ENCODE measurements at places on chromosomes 11 and 22.

DNA sequence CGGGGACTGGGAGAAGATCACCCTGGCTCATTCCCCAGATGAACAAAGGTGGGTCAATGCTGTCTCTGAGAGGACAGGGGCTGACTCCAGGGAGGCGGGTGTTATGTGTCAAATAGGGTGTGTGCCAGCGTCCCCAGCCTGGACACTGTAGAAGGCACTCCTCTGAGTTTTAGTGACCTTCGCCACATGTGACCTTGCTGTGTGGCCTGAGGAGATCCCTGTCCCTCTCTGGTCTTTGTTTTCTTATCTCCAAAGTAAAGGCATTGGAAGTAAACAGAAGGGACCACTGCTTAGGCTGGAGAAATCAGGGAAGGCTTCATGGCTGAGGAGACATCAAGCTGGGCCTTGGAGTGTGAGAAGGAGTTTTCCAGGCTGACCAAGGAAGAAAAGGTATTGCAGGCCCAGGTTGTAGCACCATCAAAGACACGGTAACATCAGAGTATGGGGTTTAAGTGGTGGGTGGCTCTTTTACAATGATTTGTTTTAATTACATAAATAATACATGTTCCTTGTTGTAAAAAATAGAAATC, 74.4 kb downstream of the TP53I11 start:
- no peak for DNase-seq

GRCh38 chr22:23181721-23182308, 1.5 kb downstream of the BCR start:
- no peak for DNase-seq

DNA sequence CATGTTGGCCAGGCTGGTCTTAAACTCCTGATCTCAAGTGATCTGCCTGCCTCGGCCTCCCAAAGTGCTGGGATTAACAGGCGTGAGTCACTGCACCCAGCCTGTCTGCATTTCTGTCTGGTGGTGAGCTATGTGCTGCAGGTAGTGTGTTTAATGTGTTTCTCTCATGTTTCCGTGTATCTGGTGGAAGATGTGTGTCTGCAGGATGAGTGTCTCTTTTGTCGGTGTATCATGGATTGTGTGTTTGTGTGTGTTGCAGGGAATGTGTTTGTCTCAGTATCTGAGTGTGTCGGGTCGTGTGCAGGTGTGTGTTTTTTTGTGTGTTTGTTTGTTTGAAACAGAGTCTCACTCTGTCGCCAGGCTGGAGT, 16.1 kb downstream of the SCARF2 start:
- DNase-seq = peak; percentile 48

DNA sequence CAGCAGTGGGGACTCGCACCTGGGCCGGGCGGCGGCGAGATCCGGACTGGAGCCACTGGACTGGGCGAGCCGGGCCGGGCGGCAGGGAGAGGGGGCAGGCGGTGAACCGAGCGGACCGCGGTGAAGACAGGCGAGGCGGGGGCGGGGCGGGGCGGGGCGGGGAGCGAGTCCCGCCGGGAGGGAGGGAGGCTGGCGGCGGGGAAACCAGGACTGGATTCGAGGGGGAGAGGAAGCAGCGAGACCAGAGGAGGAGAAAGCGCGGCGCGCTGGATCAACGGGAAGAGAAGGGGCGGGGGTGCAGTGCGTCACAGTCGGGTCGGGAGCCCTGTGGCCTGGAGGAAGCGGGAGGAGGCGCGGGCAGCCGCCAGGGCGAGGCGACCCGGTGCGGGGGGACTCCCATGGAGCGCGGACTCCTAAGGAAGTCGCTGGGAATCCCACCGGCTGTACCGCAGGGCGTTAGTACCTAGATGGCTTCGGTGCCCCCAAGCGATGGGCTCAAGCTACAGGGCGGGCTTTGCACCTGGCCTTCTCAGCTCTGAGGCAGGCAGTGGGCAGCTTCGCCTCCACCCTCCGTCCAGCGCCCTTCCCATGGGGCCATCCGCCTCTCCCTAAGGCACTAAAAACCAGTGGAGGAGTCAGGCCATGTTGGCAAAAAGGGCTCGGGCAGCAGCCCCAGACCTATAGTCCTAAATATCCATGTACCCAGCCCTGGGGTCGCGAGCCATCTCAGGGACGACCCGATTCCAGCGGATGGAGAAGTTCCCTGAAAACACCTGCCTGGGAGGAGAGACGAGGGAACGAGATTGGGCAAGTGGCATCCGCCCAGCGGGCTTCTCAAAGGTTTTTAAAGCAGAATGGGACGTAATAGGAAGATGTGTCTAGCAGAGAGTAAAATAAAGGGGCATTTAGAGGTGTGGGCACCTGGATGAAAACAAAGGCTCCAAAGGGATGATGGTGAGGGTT, at the start of gene TMEM121B:
TMEM121B (minus strand) TSS at position 128 of the 963 bp plus-strand sequence. CDS start 233 bp downstream, outside the sequence.
- peak; percentile 37 for DNase-seq

DNA sequence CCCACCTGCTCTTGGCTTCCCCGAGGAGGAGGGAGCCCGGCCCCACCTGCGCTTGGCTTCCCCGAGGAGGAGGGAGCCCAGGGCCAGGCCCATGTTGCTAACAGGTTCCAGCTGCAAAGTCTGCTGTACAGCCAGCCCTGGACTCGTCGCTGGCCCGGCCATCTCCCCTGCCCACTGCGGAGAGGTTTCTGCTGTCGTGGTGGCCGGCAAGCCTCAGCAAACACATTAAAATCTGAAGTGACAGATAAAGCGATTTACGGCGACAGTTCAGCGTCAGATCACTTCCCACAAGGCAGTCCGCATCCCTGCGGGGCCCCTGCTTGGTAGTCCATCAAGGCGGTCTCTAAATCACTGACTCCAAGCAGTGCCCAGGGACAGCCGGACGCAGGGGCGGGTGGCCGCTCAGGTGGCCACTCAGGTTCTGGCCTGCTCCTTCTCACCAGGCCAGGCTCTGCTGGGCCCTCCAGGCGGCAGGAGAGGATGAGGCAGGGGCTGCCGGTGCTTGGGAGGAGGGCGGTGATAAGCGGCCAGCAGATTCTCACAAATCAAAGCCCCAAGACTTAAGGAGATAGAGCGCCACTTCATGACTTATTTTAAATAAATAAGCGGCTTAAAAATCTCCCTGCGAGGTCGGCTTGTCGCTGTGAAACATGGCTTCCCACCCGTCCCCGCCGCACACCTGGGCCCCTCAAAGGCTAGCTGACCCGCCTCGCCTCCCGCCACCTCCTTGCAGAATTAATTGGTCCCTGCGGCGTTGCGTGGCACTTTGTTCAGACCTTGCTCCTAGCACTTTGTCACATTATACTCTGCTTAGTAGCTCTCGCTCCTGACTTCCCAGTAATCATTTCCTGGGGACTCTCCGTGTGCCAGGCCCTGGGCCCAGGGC, 21.1 kb downstream of the MACROD1 start:
- DNase-seq = no peak

DNA sequence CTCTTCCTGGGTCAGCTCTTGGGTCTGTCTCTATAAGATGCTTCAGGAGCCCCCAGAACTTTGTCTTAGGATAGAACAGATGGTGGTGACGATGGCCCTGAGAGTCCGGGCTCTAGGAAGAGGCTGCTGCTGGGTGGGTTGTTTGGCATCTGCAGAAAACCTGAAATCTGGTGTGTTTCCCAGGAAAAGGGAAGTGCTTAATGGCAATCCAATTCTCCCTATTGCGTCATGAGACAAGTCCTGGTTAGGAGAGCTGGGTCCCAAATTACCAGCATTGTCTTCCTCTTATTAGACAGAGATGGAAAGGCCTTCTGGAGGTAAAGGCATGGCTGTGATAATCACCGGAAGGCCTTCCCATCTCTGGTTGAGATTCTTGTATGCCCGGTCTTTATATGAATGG, 48.9 kb upstream of the GRAMD1B start:
- no peak for DNase-seq

All from amniotic epithelial cell (primary cell).